Left colon (tissue), 2 donors: ENCODE measurements at places on chromosomes 5 and 9.

DNA sequence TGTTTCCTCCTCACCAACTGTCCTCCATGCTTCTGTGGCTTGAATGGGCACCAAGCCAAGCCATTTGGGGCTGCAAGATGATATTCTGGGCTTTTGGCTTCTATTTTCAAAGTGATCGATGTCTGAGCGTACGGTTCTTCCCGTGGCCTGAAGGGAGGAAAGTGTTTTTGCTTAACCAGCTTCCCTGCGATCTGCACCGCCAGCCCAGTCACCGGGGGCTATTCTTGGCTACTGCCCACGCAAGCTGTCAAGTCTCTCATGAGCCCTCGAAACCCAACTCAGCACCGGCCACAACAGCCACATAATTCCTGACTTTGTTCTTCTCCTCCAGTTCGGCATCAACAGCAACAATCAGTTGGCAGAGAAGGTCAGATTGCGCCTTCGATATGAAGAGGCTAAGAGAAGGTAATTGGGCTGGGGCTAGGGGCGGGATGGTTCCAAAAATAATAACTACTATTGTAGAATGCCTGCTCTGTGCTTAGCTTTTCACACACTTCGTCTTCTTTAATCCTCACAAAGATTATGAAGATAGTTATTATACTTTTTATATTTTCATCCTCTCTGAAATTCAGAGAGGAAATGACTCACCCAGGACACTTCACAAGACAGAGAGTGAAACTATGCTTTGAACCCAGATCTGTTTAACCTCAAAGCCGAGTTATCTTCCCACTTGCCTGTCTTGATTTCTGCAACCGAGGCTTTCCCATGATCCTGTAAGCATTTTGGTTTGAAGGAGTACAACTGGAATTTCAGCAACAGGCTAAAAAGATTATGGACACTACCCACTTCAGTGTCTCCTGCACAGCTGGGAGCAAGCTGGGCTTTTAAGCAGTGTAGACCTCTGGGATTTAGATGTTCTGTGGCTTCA, 76.4 kb upstream of the RARS1 start:
- DNase-seq, result no peak

DNA sequence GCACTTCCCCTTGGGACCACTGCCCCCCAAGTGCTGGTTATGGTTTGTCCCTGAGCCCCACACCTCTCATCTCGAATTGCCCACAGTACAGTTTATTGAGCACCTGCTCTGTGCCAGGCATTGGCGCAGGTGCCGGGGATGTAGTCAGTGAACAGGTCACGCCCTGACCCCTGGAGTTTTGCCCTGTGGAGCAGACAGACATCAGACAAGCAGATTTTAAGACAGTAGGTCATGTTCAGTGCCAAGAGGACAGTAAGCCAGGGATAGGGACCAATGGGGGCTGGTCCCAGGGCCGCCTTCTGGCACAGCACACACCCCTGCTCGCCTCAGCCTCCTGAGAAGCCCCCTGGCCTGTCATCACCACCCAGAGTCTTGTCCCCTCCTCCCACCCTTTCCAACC, 21.9 kb downstream of the ROPN1L start:
- no peak for DNase-seq

- no peak for DNase-seq
Measured at GRCh38 chr5:159031513-159031912, 68.2 kb downstream of the EBF1 start.

- DNase-seq, result no peak
Measured at GRCh38 chr5:5291357-5291756, 131.1 kb upstream of the ICE1 start.

DNA sequence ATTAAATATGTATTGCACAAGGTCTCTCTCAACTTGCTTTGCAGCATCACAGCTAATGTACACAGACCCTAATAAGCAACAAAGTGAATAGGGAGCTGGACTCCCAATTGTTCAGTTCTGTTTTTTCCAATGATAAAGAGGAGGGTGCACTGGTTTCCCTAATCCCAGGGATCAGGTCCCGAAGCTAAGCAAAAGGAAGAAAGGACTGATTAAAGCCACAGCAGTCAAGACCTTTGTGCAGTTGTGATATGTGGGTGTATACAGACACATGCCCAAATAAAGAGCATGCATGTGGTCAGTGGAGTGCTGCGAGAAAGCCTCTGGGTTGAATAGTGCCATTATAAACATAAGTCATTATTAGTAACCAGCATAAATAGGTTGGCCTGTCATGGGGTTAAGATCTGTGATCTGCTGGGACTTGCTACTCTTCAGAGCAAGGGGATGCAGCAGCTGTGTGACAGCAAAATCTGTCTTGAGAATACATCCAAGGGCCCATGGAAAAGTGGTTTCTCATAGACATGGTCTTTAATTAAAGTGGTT, 1863.1 kb upstream of the WWC1 start:
- no peak for DNase-seq

DNA sequence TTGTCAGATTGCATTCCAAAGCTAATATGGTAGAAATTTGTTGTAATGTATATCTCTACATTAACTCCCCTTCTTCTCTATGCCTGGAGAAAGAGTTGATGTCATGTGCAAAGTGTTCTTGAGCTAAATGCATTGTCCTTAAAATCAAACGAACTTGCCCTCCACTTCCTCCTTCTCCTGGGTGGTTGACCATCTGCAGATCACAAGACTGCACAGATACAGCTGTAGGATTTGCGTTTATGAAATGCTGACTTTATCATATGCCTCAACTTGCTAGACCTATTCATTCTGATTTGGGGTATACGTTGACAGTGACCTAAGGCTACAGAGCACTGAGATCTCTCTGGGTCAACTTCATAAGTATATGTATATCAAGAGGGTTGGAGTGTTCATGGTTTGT, 8.3 kb downstream of the TRIM32 start:
- DNase-seq, result no peak

- no peak for DNase-seq
Measured at GRCh38 chr5:122295138-122295537, 16.9 kb upstream of the SNCAIP start.

GRCh38 chr9:110143950-110144545, 63.9 kb downstream of the C9orf152 start:
- no peak for DNase-seq

GRCh38 chr9:36818242-36818938, 215.7 kb downstream of the PAX5 start:
- no peak for DNase-seq

- DNase-seq, result no peak
Measured at GRCh38 chr5:9626955-9627354, 3.2 kb downstream of the TAS2R1 start.

DNA sequence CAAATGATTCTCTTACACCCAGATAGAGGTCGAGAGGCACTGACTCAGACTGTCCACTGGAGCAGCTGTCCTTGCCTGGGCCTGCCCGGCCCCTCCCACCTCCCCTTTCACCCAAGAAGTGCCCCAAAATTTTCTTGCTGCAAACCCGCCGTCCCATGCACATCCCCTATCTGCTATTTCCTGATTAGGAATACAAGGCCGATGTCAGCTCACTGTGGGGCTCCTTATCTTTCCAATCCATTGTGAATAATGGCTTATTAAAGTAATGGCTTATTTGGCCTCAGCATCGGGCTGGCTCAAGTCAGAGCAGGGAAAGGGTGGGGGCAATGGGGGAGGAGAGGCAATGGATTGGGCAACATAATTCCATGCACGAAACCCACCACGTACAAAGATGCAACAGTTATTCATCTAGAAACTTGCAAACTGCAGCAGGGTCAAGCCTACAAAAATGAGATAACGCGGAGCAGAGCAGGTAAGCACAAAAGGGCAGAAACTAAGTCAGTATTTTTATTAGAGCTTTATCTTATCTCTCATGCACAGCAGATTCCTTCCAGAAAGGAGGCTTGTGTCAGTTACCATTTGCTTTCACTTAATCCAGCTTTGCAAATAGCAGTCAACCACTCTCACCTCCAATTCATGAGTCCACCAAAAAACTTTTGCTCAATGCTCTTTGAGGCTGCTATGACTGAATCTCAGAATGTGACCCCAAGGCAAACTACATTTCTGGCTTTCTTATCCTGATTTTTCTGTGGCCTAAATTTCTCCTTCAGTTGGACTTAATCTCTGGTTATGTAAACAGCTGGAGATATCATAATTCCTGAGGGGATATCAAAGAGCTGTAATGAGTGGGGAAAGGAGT, 138.2 kb upstream of the OSMR start:
- no peak for DNase-seq

GRCh38 chr9:27407491-27407890, 110.5 kb upstream of the EQTN start:
- DNase-seq, result no peak

- no peak for DNase-seq
Measured at GRCh38 chr9:112384690-112385089, 4.8 kb downstream of the HSDL2 start.

DNA sequence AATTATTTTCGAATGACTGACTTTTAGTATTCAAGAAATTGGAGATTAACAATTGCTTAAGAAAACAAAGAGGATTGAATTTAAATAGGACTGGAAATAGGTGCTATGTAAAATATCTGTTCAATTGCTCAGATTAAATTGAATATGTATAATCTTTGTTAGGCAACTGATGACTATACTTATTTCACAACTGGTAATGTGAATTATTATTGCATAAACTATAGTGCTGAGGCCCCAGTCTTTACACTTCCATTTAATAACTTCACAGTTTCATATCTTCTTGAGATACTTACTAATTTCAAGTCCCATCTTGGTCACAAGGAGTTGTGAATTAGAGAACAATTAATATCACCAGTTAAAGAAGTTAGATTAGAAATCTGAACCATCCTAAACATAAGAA, 16.7 kb downstream of the CEP78 start:
- no peak for DNase-seq

DNA sequence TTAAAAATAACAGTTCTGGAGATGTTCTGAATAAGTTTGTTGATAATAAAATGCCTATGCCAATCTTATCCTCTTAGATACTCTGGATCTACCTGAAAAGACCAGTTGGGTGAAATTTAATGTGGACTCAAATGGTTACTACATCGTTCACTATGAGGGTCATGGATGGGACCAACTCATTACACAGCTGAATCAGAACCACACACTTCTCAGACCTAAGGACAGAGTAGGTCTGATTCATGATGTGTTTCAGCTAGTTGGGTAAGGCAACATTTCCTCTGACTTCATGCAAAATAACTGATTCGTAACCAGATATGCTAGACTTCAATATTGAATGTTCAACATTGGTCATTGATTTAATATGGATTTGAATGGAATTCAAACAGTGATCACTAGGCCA, 27.0 kb downstream of the ERAP2 start:
- DNase-seq, result no peak

DNA sequence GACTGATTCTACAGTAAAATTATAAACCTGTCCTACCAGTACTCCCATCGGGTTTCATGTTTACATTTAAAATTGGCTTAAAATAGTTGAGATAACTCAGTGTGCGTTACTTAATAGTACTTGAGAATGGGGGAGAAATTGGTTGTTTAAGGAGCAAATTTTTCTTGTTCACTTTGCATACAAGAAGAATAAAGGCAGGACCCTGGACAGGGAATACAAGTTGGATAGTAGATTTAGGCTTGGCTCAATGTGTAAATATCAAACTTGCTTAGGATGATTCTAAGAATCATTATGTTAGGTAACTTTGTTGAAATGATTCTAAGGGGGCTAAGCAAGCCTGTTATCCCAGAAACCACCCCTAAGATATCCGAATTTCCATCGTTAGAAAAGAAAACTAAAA, 448.4 kb upstream of the TLE4 start:
- no peak for DNase-seq

- no peak for DNase-seq
Measured at GRCh38 chr5:132000677-132001453, 10.6 kb downstream of the ACSL6 start.

DNA sequence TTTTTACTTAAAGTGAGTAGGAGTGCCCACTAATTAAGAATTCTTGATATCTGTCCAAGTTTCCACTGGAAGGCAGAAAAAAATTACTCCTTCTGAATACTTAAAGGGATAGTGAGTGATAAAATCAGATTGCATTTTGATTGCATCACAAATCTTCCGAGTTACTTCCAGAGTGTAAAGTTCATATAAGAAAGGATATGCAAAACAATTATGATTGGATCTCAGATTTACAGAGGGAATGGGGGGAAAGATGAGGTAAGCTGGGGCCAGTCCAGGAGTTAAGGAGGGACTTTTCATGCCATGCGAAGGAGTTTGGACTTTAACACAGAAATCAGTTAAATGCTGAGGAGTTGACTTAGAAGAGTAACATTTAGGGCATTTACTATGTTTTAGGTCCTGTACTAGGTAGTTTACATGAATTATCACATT, 9.3 kb upstream of the RNF145 start:
- DNase-seq, result no peak
